ENCODE measurements at places on chromosomes 7 and 10.
A peak's percentile ranks its signal among the peaks of the same experiment; 100 is the strongest.

DNA sequence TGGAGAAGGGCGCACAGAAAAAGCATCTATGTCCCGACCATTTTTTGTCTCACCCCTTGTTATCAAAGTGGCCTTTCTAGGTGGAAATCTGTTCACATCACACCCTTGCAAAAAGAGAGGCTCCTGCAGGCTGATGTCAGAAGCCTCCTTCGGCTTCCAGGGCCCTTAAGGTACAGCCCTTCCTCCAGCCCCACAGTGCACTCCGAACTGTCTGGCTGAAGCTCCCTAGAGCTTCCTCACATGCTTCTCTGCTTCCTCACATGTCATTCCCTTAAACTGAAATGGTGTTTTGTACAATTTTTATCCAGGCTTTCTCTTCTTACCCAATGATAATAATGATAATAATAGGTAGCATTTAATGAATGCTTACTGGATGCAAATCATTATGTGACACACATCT, 210.3 kb downstream of the INHBA start:
- no peak overlapping the region for H3K27ac ChIP-seq
- no peak for DNase-seq
- no peak overlapping the region for H3K4me3 ChIP-seq
- no peaks in the 10 kb centered on the region for H3K36me3 ChIP-seq
- H3K4me1 ChIP-seq: no peaks in the 10 kb centered on the region

- H3K4me3 ChIP-seq: no peak overlapping the region
- H3K27me3 ChIP-seq: no peaks in the 10 kb centered on the region
- no peak for DNase-seq
- H3K27ac ChIP-seq: no peak overlapping the region
Observed at GRCh38 chr7:80392229-80393169, 119.4 kb downstream of the GNAT3 start.

DNA sequence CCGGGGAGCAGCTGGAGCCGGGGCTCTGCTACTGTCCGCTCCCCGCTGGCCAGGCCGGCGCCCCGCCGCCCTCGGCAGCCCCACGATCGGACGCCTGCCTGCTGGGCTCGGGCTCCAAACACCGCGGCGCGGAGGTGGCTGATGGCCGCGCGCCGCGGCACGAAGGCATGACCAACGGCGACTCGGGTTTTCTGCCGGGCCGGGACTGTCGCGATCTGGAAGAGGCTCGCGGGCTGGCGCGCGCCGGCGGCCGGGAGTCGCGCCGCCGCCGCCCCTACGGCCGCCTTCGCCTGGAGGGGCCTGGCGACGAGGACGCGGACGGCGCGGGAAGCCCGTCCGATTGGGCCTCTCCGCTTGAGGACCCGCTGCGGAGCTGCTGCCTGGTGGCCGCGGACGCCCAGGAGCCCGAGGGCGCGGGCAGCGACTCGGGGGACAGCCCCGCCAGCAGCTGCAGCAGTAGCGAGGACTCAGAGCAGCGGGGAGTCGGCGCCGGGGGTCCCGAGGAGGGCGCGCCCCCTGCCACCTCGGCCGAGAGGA, 570 bp downstream of the TBC1D12 start:
- H3K36me3 ChIP-seq: no peaks in the 10 kb centered on the region
- peak; percentile 38 for DNase-seq
- H3K27me3 ChIP-seq: peaks cover 45% of the 10 kb centered on the region
- peaks cover 12% of the 10 kb centered on the region for H3K4me1 ChIP-seq

DNA sequence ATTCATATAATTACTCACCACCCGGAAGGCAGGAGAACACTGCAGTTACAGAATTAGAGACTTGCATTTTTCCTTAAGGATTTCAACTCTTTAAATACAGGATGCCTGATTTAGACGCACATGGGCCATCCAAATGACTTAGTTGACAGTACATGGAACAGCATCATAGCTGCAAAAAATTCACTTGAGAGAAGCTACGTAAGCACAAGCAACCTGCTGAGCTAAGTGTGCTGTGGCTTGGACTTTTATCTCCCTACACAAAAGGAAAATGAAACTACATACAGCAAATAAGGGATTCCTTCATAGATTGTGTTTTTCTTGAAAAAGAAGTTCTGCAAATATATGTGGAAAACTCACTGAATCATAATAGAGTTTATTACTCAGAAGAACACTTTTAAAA, 152.6 kb downstream of the POU6F2 start:
- H3K27me3 ChIP-seq: no peaks in the 10 kb centered on the region
- H3K4me3 ChIP-seq: no peak overlapping the region
- H3K27ac ChIP-seq: no peak overlapping the region

- H3K4me1 ChIP-seq: no peaks in the 10 kb centered on the region
- H3K4me3 ChIP-seq: no peak overlapping the region
- no peaks in the 10 kb centered on the region for H3K27me3 ChIP-seq
- H3K36me3 ChIP-seq: no peaks in the 10 kb centered on the region
- DNase-seq: no peak
Observed at GRCh38 chr7:20229646-20230500, 12.7 kb upstream of the MACC1 start.

DNA sequence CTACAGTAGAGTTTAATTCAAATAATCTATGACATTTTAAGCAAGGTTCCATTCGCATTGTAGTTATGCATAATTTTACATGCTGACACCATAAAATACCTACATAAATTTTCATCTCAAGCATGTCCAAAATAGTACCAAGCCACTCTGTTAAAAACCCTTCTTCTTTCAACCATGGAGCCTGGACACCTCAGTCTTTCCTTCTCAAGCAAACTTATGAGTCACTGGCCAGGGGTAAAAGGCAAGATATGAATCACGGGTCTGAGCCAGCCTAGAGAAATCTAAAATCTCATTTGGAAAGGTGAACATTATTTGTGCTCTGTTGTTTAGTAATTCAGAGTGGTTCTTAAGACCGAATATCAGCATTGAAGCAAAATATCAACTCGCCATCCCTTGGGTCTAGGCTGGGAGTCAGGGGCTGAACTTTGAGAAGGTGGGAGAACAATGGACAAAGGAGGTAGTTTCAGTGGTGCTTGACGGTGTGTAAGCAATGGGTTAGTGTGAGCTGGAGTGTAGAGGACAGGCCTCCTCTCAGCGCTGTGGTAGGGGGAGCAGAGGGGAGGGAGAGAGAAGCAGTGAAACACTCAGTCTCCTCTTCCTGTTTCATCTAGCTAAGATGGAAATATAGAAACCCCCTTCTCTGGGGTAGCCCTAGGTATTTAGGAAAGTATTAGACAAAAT, 19.1 kb upstream of the GPAM start:
- no peak for DNase-seq
- peaks cover 3% of the 10 kb centered on the region for H3K27me3 ChIP-seq
- H3K27ac ChIP-seq: no peak overlapping the region
- no peaks in the 10 kb centered on the region for H3K4me1 ChIP-seq

DNA sequence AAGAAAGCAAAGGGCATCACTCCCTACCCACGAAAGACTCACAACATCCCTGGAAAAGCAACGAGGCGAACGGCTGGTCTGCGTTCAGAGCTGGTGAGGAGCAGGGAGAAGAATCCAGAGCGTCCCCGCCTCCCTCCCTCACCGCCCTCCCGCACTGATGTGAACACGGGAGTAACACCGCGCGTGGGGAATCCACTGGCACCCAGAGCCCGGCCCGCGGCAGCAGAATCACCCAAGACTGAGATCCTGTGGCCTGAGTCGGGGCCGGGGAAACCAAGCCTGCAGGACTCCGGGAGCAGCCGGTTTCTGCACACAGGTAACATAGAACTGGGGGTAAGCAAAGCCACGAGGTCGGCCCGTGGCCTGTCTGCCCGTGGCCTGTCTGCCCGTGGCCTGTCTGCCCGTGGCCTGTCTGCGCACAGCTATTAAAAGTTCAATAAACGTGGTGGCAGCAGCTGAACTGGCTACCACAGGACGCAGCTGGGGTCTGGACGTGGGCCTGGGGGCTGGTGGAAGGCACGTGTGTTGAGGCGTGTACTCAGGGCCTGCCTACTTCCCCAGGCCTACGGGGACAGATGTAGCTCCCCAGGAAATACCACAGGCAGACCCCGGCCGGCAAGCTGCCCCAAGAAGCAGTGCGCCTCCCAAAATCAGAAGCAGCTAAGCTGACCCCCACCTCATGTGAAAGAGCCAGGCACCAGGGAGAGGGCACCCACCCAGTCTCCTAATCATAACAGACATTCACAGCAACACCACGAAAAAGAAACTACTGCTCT, 23.0 kb downstream of the DIP2C start:
- no peaks in the 10 kb centered on the region for H3K27me3 ChIP-seq
- H3K27ac ChIP-seq: no peak overlapping the region
- no peak for DNase-seq
